ENCODE measurements at places on chromosomes 16 and 17.

GRCh38 chr16:77599793-77600415, 122.4 kb upstream of the NUDT7 start:
- peak; percentile 26 for DNase-seq

- no peak for DNase-seq
Measured at GRCh38 chr17:11389583-11389982, 148.6 kb downstream of the SHISA6 start.

- no peak for DNase-seq
Measured at GRCh38 chr17:66900126-66901010, 64.1 kb upstream of the CACNG4 start.

GRCh38 chr16:88792078-88792550, 7.1 kb upstream of the PIEZO1 start:
- no peak for DNase-seq

DNA sequence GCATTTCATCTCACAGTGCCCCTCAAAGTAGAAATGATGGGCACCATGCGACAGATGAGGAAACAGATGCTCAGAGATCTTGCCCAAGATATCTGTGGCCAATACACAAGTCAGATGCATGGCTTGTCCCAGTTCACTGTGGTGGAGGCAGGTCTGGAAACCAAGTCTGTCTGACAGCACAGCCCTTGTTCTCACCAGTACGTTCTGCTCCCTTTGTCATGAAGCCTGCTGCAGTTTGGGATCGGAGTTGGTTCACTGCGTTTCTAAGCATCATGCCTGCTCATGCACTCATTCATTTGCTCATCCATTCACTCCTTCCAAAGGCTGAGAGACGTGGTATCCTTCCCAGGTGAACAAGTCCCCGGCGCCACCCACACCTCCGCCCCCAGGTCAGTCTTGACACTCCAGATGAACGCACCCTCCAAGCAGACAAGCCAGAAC, 27.2 kb upstream of the MEAK7 start:
- DNase-seq: no peak

- DNase-seq: no peak
Measured at GRCh38 chr17:64080174-64080618, 49.7 kb downstream of the ERN1 start.

DNA sequence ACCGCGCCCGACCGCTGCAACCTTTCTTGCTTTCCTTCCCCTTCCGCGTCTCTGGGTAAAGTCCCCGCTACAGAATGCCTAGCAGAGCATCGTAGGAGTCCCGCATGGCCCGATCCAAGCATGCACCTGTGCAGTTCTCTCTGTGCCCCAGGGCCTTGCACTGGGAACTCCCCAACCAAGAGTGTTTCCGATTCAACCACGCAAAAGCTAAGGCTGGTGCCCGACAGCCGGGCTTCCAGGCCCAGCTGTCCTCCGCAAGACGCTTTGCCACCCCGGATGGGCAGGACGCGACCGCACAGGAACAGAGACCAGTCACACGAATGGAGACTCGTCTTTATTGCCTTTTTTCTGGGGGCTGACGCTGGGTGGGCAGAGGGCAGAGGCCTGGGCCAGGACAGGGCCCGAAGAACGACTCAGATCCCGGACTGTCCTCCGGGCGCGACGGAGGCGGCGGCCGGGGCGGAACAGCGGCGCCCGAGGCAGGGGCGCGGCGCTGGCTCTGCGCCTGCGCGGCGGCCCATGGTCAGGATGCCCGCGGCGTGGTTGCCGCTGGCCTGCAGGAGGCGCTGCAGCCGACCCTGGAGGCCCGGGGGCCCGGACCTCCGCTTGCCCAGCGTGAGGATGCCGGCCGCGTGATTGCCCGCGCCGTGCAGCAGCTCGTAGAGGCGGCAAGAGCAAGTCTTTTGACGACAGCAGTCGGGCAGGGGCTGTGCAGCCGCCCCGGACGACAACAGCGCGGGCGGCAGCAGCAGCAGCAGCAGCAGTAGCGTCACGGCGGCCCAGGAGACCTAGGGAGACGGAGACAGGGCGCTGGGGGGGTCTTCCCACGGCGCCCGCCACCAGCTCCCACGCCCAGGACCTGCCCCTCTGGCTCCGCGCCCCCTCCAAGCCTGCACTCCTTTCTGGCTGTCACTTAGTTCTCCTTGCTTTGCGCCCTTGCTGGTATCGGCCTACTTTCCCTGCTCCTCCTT, 1.2 kb downstream of the HCRT start:
- DNase-seq: peak; percentile 96

DNA sequence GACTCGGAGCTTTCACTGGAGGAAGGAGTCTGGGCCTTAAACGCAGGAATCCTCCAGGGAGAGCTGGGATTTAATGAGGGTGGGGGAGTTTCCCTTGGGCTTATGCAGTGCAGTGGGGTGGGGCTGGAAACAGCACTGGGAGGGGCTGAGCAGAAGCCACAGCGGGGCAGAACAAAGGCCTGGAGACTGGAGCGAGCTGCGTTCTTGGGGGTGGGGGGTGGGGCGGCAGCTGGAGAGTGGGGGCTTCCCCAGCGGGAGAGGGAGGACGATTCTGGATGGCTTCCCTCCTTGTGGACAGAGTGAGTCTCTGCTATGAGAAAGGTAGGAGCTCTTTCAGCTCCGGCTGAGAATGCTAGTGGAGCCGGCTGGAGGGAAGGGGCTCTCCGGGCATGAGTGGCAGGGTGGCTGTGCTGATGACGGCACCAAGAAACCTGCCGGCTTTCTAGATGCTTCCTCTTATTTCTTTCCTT, 406.0 kb downstream of the SEC14L1 start:
- DNase-seq: no peak

DNA sequence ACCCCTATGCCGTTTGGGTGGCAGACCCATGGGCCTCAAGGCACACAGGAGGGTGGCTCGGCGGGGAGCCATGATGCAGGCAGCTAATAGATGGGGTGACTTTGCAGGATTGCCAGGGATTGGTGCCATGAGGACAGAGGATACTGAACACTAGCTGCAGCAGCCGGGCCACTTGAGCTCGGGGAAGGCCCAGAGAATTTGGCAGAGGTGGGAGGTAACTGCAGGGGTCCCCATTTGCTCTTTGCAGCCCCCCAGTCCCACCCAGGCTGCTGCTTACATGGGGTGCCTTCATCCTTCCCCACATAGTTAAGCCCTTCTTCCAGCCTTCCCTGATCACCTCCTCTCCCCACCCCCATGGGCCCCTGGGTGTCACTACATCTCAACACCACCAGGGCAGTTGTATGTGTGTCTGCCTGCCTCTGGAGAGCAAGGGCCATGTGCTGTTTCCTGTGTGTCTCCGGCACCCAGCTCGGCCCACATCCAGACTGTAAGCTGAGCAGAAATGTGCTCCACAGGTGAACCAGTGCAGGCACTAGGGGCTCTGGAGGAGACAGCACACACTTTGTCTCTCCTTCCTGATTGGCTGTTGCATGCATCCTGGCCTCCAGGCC, 52.0 kb downstream of the SREBF1 start:
- DNase-seq: no peak

GRCh38 chr17:77011173-77012011, 129.4 kb upstream of the SEC14L1 start:
- no peak for DNase-seq

DNA sequence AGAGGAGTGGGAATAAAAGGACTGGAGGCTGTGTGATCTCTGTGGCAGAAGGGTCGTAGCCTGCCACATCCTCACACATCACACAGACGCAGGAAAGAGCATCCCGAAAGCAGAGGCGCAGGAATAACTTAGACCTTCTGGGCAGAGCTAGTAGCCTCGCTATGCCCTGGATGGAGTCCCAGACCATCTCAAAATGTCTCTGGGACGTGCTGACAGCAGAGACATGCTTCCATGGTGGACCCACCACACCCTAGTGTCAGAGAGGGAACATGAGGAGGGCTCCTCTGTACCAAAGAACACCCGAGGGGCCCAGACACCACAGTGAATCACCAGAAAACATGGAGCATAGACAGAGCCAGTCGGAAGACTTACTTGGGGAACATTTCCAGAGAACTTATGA, 29.6 kb upstream of the FAAP100 start:
- no peak for DNase-seq

DNA sequence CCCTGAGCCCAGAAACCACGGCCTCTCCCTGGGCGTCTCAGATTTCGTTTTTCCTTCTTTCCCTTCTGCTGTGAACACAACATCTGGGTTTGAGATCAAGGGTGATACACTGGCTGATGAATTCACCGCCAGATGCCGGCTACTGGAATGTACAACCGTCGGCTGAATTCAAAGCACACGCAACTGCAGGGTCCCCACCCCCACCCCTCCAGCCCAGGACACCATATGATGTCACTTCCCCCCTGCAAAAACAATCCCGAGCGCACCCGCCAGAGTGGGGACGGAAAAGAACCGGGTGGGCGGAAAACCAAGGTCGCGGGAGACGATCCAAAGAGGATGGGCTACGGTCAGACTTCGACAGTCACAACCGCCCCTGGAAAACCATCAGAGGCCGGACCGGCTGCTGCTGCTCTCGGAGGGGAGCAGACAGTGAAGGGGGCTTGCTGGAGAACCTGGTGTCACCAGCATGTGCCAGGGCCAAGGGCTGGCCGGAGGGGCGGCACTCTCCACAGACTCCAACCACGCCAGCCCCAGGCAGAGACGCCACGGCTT, 23.3 kb downstream of the CEP295NL start:
- DNase-seq: no peak

DNA sequence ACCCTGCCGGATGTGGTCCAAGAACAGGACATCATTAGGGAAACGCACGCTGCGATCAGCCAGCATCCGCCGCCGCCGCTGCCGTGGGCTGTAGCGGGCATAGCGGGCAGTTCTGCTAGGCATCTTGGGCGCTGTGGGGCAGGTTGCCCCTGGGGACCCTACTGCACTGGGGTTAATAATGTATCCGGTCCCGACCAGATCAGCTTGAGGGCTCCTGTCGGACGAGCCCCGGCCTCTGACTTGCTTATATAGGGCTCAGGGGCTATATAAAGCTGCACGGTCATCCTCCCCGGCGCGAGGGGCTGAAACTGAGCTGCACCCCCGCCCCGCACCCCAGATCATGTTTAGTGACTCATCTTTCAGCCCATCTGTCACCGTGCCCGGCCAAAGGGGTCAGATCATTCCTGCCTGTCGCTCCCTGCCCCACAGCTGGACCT, at the start of gene PPP1R27:
Gene PPP1R27 (minus strand): TSS at position 220 of the 437 bp plus-strand sequence. CDS start 97 bp downstream, at position 123.
- no peak for DNase-seq

GRCh38 chr16:81003610-81004460, 2.9 kb downstream of the CMC2 start:
- DNase-seq: no peak

DNA sequence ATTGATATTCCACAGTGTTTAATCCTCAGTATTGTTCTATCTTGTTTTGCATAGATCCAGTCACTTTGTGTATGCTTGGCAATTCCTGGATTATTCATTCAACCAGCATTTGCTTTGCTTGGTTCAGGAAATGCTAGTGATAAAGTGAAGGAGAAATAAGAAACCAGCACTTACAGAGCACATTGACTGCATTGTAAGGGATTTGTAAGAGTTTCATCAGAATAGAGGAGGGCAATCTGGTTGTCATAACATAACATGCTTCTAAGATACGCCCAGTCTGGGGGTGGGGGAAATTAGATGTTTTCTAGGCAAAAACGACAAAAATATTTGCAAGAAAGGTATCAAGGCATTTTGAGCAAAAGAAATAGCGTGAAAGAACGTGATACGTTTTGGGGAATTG, 40.4 kb downstream of the TNRC6A start:
- DNase-seq: no peak

DNA sequence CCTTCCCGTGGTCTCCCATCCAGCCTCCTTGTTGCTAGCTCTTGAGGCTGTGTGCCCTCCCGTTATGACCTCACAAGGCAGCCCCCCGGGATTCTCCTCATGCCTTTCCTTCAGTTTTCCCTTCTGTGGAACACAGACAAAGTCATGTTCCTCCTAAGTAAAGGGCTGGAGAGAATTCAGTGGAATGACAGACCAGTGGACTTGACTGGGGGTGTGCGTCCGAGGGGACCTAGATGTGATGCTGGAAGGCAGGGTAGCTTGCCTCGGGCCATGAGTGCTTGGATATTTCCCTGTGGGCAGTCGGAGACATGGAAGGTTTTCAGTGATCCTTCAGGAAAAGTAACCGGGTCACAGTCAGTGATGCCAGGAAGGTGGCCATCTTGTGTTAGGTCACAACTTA, 240.9 kb downstream of the CCDC182 start:
- no peak for DNase-seq

DNA sequence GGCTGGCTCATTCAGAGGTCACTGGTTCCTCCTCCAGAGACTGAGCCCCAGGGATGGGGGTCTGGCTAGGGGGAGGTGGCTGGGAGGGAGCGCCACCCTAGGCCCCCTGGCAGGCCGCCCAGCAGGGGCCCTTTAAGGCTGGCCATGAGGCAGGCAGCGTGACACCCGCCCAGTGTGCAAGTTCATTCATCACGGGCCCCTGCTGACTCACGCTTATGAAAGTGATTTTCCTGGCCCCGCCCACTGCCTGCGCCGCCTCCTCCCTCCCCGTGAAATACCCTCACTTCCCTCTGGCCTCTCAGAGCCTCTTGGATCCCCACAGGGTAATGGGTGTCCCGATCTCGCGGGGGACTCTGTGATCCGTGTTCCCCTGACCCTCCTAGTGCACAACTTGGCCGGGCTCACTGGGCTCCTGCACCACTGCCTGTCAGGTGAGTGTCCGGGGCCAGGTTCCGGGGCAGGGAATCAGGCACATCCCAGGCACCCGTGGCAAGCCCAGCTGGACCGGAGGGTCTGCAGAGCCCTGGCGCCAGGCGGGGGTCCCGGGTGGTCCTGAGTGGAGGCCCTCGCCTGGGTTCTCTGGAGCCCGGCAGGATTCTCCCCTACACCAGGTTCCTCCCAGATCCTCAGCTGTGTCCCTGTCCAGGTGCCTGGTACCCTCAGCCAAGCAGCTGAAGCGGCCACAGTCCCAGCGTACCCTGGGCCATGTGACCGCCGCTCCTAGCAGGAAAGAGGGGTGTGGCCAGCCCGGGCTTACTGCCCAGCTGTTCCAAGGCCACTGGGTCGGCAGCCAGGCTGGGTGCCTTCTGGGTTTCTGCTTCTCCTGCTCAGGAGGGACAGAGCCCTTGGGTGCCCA, at the start of gene OSGIN1:
Gene OSGIN1 (plus strand): TSS at position 301 of the 856 bp plus-strand sequence. CDS start 4,432 bp downstream, outside the sequence.
- DNase-seq: peak; percentile 91

GRCh38 chr17:4648741-4649140, 7.3 kb upstream of the ALOX15 start:
- no peak for DNase-seq

GRCh38 chr17:2075336-2076086, 20.6 kb downstream of the HIC1 start:
- peak; percentile 73 for DNase-seq

- DNase-seq: no peak
Measured at GRCh38 chr17:1005361-1005946, 8.5 kb downstream of the TIMM22 start.
